Fibroblast of the aortic adventitia (primary cell): ENCODE measurements at places on chromosomes 12 and 14. TPM values are rescaled to one million over a fixed set of nuclear protein-coding genes. Genes with fewer than 3 reads are reported as not detected.

DNA sequence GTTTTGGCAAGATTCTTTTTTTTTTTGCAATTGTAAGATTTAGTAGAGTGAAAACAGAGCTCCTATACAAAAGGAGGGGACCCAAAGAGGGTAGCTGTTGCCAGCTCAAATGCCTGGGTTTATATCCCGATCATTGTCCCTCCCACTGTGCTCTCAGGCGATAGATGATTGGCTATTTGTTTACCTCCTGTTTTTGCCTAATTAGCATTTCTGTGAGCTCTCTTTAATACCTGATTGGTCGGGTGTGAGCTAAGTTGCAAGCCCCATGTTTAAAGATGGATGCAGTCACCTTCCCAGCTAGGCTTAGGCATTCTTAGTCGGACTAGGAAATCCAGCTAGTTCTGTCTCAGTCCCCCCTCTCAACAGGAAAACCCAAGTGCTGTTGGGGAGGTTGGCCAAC lies 1.9 kb downstream of the EXOC3L4 start:
- DNase-seq, result no peak

Gene SSTR1
- total RNA-seq, result 0.57 and 0.63 TPM in 2 replicates

- peak; percentile 63 for DNase-seq
Observed at GRCh38 chr12:107318806-107319532, 225.6 kb upstream of the CRY1 start.

Gene DNAL1
- total RNA-seq, result 12.7 and 27.8 TPM in 2 replicates

Gene SAMD4A
- total RNA-seq, result 8.6 and 20.1 TPM in 2 replicates

DNA sequence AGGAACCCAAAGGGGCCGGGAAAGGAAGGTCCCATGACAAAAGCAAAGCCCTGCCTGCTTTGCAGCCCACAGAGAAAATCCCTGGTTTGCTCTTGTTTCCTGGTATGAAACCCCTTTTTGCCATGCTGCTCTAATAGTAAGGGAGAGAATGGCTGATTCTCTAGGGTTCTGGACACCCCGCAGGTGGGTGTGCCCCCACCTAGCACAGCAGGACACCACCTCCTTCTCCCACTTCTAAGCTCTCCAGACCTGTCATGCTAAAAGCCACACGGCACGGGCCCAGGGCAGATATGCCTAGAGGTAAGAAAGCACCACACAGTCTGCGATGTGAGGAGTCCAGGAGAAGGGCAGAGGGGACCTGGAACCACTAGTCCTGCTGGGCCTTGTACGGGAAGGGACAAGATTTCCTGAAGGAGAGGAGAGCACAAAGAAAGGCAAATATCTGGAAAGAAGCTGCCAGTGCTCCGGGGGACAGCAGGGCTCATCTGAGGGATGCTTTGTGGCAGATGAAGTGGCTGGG lies 113.3 kb downstream of the BCL11B start:
- DNase-seq, result no peak

DNA sequence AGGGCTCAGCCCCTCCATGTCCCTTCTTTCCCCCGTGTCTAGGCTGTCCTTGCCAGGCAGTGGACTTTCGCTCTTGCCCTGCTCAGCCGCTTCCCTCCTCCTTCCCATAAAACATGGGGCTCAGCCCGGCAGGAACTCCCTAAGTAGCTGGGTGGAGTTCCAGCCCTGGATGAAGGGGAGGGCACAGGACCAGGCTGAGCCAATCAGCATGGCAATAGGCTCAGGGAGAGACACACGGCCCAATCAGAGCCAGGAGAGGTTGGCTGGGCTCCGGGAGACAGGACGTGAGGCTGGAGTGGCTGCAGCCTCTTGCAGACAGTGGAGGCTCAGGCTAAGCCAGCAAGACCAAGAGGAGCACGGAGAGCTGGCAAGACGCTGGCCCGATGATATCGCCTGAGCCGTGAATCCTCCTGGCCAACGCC lies 54.3 kb downstream of the GALNT9 start:
- DNase-seq, result peak; percentile 34

DNA sequence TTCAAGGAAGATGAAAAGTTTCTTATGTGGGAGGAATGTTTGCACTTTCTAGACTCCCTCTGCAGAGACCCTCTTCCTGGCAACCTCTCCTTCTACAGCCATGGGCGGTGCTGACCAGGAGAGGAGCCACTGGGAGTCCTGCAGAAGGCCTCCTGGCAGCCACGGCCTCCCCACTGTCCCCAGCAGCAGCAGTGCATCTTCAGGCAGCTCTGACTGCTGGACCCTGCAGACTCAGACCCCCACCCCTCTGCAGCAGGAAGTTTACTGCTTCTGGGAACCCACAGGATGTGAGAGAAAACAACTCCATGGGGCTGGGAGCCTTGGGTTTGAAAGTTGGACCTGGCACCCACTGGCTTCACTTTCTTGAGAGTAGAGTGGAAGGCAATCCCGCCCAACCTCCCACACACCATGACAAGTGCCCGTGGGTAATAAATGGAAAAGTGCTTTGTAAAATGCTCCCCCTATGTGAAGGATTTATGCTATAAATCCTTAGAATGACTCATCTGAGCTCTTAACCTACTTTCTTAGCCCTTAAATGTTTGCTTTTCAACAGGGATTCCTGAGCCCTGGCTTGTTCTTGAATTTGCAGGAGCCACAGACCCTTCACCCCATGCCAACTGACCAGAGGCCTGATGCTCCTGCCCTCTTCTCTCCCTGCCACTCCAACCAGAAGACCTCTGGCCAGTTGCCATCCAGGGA lies 37.5 kb upstream of the DDX11 start:
- DNase-seq, result no peak

Gene RNU6-8
- total RNA-seq, result not detected in 2 replicates

GRCh38 chr14:81211844-81212243 lies 8.9 kb downstream of the GTF2A1 start:
- DNase-seq, result peak; percentile 44

GRCh38 chr14:57573173-57573572 lies 79.5 kb upstream of the CCDC198 start:
- no peak for DNase-seq

- DNase-seq, result peak; percentile 94
Observed at GRCh38 chr14:54435500-54435981, 5.6 kb downstream of the CNIH1 start.

- no peak for DNase-seq
Observed at GRCh38 chr12:509500-509899, 49.8 kb downstream of the B4GALNT3 start.

DNA sequence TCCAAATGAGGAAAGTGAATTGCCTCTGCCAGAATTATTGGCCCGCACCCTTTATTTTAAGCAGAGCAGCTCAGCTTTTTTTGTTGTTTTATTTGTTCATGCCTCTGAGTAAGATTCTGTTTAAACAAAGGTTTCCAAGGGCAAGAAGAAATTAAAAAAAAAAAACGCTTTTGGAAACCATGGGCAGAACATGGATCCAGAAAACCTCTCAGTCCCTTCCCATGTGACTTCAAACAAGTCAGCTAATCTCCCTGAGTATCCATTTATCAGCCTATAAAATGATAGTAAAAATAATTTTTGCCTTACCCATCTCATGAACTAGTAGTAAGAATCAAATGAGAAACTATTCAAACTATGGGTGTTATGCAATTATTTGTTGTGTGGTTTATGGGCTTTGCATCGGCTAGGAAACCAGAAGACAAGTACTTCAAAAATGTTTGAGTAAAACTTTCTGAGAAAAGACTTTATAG lies 27.6 kb downstream of the KITLG start:
- peak; percentile 71 for DNase-seq

Gene RFX4
- total RNA-seq, result not detected in 2 replicates

Gene GPRC5A
- total RNA-seq, result 5.4 and 15.5 TPM in 2 replicates

DNA sequence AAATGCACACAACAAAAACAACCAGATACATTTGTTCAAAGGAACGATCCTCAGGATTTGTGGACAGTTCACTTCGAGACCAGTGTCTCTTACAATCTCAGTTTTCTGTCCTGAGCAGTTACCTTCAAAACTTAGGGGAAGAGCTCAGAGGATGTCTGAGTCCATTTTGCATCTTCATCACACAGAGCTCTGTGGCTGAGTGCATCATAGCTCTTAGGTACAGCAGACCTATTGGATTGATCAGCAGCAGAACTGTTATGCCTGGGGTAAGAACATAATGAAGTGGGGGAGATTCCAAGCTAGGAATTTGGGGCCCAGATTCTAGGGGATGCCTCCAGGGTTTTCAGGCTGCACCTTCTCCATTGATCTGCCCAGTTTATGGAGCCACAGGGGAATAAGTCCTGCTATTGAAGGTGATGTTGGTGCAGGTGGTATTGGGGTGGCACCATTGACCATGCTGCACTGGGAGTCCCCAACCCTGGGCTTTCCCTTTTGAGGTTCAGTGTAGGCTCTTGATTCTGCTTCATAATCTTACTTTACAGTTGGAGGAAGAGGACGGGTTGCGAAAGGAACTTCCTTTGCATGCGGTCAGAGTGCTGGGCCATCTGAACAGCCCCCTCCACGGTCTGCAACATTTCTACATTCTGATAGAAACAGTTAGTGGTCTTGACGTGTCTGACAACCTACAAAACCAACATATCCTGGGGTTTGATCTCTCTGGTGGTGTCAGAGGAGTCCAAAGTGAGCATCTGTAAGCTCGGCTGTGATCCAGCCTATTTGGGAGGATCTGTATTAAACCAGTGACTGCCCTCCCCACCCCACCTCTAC lies 112.8 kb downstream of the CHST11 start:
- no peak for DNase-seq

Gene TSPAN8
- 7.1 and 15.5 TPM in 2 replicates for total RNA-seq

DNA sequence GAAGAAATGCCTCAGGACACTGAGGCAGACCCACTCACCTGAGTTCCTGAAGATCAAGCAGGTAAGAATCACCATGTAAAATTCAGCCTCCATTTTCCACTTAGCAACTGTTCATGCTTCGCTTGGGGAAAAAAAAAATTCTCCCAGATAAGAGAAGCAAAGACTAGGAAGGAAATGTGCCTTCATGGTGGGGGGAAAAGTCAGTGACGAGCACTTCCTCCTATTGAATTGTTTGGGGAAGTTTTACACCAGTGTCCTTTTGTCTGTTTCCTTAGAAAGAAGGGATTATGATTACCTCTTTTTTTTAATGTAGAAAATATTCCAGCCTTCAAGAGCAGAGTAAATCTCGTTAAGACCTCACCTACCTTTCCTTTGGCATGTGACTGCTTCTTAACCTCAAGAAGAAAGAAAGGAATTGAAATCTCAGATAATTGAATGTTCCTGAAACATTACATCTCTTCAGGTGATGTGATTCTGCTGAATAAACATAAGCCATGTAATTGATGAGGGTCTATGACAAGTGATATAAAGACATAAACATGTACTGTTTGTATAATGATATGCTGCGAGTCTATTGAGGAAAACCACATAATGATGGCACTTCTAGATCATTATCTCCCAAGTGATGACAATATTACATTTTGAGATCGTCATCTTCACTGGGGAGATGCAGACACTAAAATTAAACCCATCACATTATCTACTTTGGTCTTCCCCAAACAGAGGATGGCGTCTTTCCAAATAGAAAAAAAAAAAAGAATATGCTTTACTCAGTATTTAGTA lies at the start of gene PTPRB:
Gene PTPRB (minus strand): TSS at position 127 of the 783 bp plus-strand sequence. CDS start 34 bp downstream, at position 93.
- no peak for DNase-seq
